KG1 (cell line): ENCODE measurements at places on chromosomes 13 and 19.
A peak's percentile ranks its signal among the peaks of the same experiment; 100 is the strongest.

- DNase-seq, result no peak
Observed at GRCh38 chr19:32876236-32876918, 6.8 kb upstream of the SLC7A9 start.

GRCh38 chr13:42405665-42406390 lies 133.9 kb downstream of the AKAP11 start:
- no peak for DNase-seq

GRCh38 chr19:23351806-23352205 lies 43.5 kb downstream of the ZNF91 start:
- no peak for DNase-seq

- no peak for DNase-seq
Observed at GRCh38 chr19:19423322-19423721, 17.8 kb downstream of the GATAD2A start.

GRCh38 chr19:30006207-30006606 lies 64.2 kb downstream of the URI1 start:
- no peak for DNase-seq

DNA sequence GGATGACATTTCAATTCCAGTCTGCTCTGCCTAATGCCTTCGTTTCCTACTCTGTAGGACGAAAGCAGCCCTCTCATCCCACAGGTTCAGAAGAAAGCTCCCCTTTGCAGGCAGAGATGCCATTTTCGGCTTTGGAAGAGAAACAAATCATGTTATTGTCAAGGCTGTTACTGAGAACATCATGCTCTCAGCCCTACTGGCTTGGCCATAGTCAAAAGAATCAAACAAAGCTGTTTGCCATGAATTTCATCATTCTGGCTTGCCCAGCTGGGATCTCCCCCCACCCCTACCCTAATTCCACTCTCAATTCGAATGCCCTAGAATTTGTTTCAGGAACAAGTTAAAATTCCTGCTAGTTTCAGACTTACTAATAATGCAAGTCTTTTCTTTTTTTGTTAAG lies 162.3 kb upstream of the SERP2 start:
- no peak for DNase-seq

DNA sequence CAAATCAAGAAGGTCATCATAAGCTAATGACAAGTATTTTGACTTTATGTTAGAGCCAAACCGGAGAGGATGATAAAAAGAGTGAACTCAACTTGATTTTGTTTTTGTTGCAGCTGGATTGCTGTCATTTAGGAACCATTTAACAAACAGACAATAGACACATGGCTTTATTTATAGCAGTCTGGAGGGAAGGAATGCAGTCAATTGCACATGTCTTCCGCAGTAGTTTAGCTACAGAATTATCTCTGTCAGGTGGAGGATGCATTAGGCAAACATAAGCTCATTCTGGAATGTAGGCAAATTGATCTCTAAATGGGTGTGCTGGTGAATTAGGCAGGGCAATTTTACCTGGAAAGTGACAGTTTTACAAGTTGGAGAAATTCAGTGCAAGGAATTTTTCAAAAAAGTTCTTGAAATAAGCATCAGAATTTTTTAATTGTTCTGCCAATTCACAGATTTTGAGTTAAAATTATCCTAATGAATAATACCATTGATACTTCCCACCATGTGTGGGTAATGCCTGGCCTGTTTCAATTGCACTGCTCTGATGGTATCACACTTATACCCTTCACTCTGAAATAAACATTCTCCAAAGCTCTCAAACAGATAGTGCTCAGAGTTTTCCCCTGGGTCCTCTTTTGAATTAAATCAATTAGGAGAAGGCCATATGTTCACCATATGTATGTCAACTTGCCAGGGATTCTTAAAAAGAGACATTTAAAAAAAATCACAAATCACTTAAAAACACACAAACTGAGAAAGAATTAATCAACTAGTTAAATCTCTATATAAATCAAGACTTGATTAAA lies 318.3 kb downstream of the NDFIP2 start:
- DNase-seq, result no peak

- DNase-seq, result no peak
Observed at GRCh38 chr13:97257228-97257755, 35.2 kb downstream of the MBNL2 start.

DNA sequence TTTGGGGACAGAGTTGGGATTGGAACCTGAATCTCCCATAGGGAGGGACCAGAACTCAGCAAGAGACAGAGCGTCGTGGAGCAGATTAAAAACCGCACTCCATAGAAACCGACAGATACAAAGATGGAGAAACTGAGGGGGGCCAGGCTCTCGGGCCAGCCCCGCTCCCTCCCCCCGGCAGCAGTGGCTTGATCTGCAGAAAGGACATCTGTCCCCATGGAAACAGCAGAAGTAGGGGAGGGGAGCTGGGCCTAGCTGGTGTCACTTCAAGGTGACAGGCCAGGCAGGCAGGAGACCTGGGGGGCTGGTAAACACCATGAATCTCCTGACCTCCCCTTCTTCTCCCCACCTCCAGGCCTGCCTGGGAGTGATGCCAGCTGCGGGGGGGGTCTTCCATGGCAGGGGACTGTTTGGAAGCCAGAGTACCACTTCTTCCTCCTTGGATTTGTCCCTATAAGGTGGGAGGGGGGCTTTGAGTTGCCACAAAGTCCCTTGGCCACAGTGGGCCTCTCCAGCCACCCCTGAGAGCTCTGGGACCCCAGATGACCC lies 10.9 kb downstream of the TMIGD2 start:
- DNase-seq, result no peak

- DNase-seq, result peak; percentile 6
Observed at GRCh38 chr19:44740351-44740824, 8.1 kb upstream of the BCL3 start.

GRCh38 chr13:107964395-107964794 lies 250.9 kb downstream of the LIG4 start:
- no peak for DNase-seq

DNA sequence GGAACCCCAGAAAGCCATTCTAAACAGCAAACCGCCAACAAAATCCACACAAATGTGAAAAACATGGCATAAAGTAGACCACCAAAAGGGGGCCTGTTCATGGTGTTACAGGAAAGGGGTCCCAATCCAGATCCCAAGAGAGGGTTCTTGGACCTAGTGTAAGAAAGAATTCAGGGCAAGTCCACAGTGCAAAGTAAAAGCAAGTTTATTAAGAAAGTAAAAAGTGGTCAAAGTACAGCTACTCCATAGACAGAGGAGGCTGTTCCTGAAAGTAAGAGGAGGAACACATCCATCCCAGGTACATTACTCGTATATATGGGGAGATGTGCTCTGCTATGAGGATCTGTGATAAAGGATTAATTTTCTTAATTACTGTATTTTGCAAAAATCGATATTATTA lies 67.8 kb upstream of the SLC15A1 start:
- DNase-seq, result no peak

- DNase-seq, result no peak
Observed at GRCh38 chr19:38642176-38642575, 5.3 kb upstream of the ACTN4 start.

DNA sequence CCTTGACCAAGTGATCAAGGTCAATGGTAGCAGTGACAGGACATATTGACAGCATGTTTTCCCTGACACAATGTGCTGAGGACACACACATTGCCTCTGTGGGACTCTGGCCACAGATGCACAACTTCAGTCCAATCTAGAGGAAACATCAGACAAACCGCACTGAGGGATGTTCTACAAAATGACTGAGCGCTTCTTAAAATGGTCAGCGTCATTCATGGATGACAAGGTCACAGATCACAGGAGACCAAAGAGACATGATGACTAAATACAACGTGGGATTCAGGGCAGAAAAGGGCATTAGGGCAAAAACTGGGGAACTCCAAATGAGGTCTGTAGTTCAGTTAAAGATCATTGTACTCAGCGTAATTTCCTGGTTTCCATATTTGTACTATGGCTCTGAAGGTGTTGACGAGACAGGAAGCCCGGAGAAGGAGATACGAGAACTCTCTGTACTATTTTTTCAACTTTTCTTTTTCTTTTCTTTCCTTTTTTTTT lies 20.6 kb downstream of the PBX4 start:
- DNase-seq, result peak; percentile 4

GRCh38 chr13:110644892-110645521 lies 29.7 kb downstream of the NAXD start:
- no peak for DNase-seq

- no peak for DNase-seq
Observed at GRCh38 chr13:27396252-27396846, 28.1 kb upstream of the GTF3A start.

GRCh38 chr19:49436381-49437017 lies 4.8 kb downstream of the SLC17A7 start:
- DNase-seq, result no peak

DNA sequence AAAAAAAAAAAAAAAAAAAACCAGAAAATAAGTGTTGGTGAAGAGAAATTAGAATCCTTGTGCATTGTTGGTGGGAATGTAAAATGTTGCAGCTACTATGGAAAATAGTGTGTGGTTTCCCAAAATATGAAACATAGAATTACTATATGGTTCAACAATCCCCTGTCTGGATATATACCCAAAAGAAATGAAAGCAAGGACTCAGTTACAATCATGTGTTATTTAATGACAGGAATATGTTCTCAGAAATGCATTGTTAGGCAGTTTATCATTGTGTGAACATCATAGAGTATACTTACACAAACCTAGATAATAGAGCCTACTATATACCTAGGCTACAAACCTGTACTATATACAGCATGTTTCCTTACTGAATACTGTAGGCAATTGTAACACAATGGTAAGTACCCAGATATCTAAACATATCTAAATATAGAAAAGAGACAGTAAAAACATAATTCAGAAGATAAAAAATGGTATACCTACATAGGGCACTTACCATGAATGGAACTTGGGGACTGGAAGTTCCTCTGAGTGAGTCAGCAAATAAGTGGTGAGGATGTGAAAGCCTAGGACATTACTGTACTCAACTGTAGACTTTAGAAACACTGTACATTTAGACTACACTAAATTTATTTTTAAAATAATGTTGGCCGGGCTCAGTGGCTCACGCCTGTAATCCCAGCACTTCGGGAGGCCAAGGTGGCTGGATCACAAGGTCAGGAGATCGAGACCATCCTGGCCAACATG lies 25.7 kb upstream of the SLC7A1 start:
- DNase-seq, result no peak

DNA sequence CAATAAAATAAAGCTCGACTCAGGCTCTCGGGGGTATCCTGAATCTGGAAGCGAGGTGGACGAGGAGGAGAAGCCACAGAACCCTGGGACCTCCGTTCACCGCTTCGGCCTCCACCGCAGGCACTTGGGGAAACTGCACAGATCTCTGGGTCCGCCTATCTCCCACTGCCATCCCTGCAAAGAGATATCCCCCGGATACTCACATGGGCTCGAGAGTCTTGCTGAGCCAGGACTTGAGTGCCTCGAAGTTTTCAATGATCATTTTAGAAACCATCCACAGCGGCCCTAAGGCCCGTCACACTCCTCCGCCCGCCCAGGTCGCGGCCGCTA lies 589 bp downstream of the RBM26 start:
- no peak for DNase-seq

DNA sequence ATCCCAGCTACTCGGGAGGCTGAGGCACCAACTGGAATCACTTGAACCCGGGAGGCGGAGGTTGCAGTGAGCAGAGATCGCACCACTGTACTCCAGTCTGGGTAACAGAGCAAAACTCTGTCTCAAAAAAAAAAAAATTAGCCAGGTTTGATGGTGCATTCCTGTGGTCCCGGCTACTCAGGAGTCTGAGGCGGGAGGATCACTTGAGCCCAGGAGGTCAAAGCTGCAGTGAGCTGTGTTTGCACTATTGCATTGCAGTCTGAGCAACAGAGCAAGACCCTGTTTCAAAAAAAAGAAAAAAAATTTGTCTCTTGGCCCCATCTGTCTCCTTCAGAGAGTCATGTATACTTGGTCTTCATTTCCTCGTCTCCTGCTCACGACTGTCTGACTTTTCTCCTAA lies 1.6 kb downstream of the CCDC97 start:
- no peak for DNase-seq

DNA sequence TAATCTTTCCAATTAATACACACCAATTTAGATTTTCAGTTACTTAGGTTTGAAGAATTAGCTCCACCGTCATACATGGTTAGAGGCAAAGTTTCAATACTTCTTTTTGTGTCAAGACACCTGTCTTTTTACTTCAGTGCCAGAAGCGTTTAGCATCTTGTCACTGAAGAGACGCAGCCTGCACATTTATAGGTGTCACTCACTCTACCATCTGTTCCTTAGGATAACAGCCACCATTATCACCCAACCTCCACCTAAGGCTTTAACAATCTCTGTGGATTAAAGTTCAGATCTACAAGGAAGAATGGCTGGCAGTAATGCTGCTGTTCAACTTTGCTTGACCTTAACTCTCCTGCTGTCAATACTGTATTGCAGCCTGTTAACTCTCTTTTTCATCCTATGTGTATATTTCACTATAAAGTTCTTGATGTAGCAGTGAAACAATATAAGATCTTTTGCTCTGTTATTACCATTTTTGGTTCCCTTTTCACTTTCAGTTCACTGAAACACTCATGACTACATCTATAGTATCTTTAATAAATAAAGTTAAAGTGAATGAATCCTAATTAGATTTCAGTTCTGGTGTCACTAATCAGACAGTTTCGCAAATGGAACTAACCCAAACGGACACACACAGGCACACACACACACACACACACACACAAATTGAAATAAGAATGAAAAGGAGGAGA lies 435.6 kb downstream of the PCDH9 start:
- no peak for DNase-seq

DNA sequence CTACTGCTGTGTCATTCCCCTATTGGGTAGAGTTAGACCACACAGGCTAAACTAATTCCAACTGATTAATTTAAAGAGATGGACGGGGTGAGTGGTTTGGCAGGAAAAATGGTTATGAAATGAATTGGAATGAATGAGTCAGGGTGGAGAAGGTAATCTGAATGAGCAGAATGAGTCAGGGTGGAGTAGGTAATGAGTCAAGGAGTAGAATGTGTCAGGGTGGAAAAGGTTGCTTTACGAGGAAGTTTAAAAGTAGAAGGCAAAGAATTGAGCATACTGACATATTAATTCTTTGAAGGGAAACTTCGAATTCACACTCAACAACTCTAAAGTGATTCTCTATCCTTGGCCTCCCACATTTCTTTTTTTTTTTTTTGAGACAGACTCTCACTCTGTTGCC lies 12.7 kb upstream of the ZNF121 start:
- DNase-seq, result no peak

GRCh38 chr19:33734913-33735312 lies 61.8 kb upstream of the KCTD15 start:
- no peak for DNase-seq

DNA sequence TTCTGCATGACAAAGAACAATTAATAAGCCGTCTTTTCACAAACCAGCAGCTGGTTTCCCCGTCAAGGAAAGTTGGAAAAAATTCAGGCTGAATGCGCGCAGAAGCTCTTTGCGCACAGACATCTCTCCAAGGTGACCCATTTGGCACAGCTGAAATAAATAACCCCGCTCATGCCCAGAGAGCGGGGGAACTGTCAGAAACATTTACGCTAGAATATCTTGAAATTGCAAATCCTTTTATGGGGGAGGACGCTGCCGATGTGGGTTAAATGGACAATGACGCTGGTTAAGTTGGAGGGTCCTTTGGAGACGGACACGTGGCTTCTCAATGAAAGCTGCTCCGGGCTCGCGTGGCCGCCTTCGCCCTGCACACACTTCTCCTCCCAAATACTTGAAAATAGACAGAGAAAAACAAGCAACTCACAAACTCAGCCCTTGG lies 30.6 kb downstream of the GSX1 start:
- no peak for DNase-seq
